ENCODE measurements at places on chromosomes 16 and 17. TPM values are rescaled to one million over a fixed set of nuclear protein-coding genes. Genes with fewer than 3 reads are reported as not detected.
A peak's percentile ranks its signal among the peaks of the same experiment; 100 is the strongest.

DNA sequence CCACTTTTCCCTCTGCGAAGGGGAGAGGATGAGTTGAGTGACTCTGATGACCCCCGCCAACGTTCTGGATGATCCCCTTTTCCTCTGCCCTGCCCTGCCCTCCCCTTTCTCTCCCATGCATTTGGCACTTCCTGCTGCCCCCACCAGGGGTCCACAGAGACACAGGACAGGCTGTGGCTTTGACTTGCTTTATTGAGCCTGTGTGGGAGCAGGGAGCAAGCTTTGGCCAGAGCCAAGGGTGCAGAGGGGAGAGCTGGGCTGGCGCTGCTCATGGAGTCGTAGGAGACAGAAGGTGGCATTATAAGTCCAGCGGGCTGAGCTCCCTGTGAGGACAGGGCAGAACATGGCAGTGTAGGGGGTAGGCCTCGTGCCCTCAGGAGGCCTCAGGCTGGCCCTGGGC lies 1.6 kb downstream of the PPY start:
- peak; percentile 46 for DNase-seq

DNA sequence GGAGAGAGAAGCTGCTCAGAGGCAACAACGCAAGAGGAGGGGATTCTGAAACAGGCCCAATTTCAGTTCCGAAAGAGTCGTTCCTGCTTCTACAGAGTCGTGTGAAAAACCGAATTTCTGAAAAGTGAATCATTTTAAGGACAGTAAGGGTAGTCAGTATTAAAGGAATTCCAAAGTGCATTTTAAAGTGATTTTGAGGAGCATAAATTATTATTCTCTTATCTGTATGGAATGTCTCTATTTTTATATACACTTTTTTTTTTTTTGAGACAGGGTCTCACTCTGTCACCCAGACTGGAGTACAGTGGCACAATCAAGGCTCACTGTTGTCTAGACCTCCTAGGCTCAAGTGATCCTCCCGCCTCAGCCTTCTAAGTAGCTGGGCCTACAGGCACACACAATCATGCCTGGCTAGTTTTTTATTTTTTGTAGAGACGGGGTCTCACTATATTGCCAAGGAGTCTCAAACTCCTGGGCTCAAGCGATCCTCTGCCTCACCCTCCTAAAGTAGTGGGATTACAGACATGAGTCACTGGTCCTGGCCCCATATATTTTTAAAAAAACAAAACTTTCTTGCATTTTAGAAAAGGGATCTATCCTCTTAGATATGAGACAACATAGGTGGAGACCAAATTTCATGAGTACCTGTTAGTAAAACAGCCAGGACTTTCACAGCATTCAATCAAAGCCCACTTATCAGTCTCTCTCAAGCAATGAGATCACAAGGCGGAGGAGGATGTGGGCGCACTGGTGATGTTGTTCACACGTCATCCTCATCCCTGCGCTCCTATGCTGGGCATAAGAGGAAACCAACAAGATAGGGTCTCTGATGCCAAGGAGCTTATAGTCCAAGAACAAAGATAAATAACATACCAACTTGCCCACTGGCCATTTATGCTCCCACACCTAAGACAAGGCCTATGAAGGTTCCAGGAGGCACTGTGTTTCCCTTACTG lies 53.2 kb downstream of the SMG6 start:
- peak; percentile 68 for DNase-seq

DNA sequence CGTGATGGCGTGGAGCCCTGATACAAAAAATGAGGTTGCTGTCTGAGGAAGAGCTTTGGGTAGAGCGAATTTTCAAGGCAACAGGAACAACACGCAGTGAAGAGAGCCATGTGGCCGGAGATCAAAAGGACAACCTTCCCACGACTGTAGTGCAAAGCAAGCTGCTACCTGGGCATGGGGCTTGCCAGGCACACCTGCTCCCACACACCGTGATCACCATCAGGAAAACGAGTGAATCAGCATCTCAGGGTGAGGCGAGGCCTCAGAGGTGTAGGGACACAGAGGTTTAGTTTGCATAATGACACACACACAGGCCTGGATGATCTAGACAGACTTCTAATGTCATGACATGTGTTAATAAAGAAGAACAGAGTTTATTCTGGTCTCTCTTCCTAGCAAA lies 65.7 kb downstream of the PARN start:
- no peak for DNase-seq

DNA sequence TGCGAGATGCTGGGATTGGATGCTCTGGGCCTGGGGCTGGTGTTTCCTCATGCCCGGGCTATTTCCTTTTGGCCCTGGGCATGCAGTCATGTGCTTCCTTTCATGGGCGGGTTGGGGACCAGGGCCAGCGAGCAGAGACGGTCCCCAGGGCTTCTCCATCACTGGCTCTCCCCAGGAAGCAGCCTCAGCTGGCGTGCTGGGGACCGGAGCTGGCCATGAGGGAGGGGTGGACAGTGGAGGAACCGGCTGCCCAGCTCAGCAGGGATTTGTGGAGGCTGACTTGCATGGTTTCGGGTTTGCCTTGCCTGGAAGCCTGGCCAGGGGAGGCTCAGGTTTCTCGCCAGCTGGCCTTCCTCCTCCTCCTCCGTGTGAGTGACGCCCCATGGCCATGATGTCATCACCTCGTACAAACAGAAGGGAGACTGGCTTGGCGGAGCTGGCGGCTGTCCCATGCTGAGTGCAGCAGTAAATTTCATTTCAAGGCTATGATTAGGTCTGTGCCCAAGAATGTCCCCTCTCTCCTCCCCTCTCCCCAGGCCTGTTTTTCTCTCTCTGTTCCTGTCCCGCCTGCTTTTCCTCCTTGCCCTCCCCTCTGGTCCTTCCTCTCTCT lies 8.9 kb upstream of the TIMP2 start:
- no peak for DNase-seq

GRCh38 chr16:879986-880385 lies 79.5 kb upstream of the GNG13 start:
- no peak for DNase-seq

DNA sequence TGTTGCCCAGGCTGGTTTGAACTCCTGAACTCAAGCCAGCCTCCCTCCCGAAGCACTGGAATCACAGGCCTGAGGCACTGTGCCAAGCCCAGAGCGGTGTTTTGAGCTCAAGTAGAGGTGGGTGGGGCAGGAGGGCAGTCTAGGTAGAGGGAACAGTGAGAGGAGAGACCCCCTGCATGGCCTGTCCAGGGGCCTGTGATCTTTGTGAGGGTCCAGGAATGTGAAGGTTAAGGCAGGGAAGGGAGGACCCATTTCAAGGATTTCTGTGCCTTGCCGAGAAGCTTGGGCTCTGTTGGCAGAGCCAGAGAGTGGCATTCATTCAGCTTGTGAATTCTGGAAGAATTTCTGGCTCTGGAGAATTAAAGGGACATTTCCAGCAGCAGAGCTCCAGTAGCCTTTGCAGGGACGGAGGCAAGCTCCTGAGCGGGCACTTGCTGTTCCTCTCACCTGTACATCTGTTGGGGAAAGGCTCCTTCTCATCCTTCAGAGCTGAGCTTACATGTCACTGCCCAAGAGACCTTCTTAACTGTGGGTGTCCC lies 2.7 kb downstream of the WWOX start:
- no peak for DNase-seq

DNA sequence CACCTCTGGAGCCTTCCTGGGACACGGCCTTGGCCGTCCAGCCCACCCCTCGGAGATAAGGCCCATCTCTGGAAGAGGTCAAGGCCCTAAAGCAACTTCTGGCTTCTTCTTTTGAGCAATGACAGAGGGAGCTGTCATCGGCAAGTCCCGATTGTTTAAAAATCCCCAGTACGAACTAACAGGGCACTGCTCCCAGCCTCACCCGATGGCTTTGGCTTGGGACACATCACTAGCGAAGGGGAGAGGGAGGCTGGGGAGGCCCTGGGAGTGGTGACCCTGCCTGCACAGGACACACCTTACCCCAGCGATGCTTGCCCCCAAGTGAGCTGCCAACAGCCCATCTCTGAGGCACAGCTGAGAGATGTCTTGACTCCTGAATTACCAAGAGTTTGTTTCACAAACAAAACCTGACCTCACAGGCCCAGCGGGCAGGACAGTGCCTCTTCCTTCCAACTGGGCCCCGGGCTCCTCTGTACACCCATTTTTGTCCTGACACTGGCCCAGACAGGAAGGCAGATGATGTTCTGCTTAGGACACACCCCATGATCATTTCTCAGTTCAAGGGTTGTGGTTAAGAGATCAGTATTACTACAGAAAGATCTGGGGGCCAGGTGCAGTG lies 4.8 kb downstream of the SYNGR2 start:
- DNase-seq: peak; percentile 63

GRCh38 chr17:795721-796120 lies 13.6 kb downstream of the MRM3 start:
- no peak for DNase-seq

GRCh38 chr16:90078579-90078895 lies 1.4 kb upstream of the PRDM7 start:
- peak; percentile 14 for DNase-seq

DNA sequence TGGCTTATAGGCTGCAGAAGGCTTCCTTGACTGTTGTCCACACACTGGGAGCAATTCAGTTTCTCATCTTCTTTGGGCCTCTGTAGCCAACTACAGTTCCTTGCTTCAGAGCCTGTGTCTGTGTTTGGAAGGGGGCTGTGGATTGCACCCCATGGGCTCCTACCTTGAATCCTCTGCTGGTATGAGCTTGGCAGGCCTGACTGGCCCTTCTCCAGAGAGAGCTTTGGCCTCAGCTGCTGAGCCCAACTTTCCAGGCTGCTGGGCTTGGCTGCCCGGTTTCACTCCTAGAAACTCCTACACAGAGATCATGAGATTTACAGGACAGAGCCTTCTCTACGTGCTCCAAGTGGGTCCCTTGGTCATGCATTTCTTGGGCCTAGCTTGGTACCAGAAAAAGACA lies 354.4 kb downstream of the SNX29 start:
- DNase-seq: no peak

DNA sequence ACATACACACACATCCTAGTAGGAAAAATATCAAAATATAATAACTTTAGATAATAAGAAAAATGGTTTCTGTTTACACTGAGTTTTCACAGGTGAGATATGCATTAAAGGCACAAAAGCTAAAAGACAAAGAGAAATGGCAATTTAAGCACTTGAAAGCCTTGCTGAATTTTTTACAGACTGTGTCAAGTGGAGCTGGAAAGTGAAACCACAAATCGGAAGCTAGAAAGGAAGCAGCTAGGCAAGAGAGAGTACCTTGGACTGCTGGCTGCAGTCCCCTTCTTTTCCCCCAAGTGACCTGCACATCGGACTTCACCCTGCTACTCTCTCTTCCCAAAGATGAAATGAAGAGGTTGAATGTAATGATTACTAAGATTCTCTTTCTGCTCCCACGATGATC lies 135.1 kb downstream of the CDH13 start:
- no peak for DNase-seq

DNA sequence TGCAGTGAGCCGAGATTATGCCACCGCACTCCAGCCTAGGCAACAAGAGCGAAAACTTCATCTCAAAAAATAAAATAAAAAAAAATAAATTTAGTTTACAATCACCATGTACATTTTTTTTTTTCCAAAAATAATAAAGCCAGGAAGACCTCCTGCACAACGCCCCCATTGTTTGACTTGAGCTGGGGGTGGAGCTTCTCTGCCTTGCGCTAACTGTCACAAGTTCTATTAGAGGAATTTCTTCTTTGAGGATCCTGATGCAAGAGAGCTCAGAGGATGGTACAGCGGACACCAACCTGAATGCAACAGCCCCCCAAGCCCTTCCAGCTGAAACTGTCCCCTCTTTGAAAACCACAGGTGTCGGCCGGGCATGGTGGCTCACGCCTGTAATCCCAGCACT lies 24.9 kb upstream of the CBX4 start:
- DNase-seq: no peak

- DNase-seq: no peak
These were observed 47.1 kb upstream of the CIBAR2 start for GRCh38 chr16:85159179-85159980.

- DNase-seq: no peak
These were observed 21.3 kb downstream of the MBTPS1 start for GRCh38 chr16:84095466-84095865.

- no peak for DNase-seq
These were observed 9.0 kb downstream of the ZNF23 start for GRCh38 chr16:71453036-71453435.

The SLC7A5 gene
- 346 TPM for total RNA-seq

The ICAM2 gene
- total RNA-seq: 41.9 TPM

The ABCC11 gene
- 0.15 TPM for total RNA-seq

The KRT31 gene
- total RNA-seq: not detected

The CTRB1 gene
- total RNA-seq: not detected

The KCNJ18 gene
- not detected for total RNA-seq

The KRTAP9-4 gene
- not detected for total RNA-seq

The TMEM235 gene
- not detected for total RNA-seq

The AKAP1 gene
- total RNA-seq: 17.6 TPM

The NPIPB13 gene
- total RNA-seq: 5.7 TPM

The GPR179 gene
- 0.02 TPM for total RNA-seq

The ASPHD1 gene
- 1.3 TPM for total RNA-seq
